ENCODE measurements at places on chromosomes 6 and 20.

GRCh38 chr6:84508981-84509380 lies 255.4 kb downstream of the TBX18 start:
- no peak for DNase-seq

GRCh38 chr6:128725271-128726233 lies 157.4 kb upstream of the LAMA2 start:
- no peak for DNase-seq

DNA sequence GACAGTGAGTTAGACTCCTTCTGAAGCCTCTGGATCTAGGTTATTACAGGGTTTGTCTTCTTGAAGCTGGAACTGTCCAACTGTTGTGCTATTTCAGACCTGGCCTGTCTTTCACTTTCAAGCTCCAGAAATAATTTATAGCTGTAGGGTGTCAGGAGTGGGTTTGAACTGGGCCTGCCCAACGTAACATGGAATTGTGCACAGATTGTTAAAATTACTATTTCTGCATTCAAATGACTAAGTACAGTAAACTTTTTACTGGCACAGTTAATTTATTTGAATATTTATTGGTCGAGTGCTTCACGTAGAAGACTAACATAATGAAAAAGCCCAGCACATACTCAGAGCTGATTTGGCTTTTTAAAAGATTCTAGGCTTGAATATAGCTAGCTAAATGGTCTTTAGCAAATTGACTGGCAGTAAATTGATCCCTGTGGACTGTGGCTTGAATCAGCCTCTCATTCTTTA lies 74.3 kb downstream of the ARID1B start:
- no peak for DNase-seq

GRCh38 chr20:63772781-63773518 lies 33.4 kb downstream of the SLC2A4RG start:
- no peak for DNase-seq

GRCh38 chr20:44850272-44850671 lies 35.2 kb upstream of the YWHAB start:
- no peak for DNase-seq

- DNase-seq, result no peak
These were observed 15.7 kb downstream of the DCBLD1 start for GRCh38 chr6:117498159-117498558.

DNA sequence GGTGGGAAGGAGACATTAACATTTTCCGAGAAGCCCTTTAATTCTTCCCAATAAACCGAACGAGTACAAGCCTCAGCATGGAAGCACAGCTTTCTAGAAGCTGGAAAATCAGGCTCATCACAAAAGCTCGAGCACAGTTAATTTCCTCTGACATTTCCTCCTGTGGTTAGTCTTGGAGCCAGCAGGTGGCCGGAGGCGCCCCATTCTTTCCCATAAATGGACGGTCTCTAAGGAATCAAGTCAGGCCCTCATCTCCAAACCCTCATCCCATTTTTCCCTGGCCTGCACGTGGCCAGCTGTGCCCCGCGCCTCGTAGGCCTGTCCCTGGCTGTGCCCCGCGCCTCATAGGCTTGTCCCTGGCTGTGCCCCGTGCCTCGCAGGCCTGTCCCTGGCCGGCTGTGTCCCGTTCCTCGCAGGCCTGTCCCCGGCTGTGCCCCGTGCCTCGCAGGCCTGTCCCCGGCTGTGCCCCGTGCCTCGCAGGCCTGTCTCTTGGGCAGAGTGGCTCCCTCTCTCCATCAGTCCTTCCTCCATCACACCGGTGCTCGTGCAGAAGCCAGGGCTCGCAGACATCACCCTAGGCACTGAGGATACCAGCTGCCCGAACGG lies 19.7 kb upstream of the NTSR1 start:
- no peak for DNase-seq

DNA sequence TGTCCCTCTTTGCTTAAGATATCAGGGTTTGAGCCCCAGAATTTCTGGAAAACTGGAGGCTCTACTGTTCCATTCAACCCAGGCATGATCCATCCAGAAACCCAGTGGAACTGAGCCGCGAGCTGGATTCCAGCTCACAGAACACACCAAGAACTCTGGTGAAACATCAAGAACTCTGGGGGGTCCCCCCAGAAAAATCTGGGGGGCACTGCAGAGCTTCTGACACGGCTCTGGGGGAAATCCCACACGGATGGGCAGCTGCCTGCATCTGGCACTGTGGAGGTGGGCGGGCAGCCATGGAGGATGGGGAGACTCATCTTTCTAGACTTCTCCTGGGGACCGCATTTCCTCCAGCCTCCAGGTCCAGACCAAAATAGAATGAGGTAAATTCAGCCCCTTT lies 51.0 kb downstream of the BMP7 start:
- DNase-seq, result no peak

- peak; percentile 31 for DNase-seq
These were observed 16.1 kb upstream of the ZNF292 start for GRCh38 chr6:87139236-87139635.

- no peak for DNase-seq
These were observed 819 bp upstream of the IMPG1 start for GRCh38 chr6:76073281-76073680.

GRCh38 chr6:150091476-150091875 lies 22.6 kb upstream of the ULBP3 start:
- DNase-seq, result no peak

- no peak for DNase-seq
These were observed 15.9 kb upstream of the PCK1 start for GRCh38 chr20:57544838-57545564.

DNA sequence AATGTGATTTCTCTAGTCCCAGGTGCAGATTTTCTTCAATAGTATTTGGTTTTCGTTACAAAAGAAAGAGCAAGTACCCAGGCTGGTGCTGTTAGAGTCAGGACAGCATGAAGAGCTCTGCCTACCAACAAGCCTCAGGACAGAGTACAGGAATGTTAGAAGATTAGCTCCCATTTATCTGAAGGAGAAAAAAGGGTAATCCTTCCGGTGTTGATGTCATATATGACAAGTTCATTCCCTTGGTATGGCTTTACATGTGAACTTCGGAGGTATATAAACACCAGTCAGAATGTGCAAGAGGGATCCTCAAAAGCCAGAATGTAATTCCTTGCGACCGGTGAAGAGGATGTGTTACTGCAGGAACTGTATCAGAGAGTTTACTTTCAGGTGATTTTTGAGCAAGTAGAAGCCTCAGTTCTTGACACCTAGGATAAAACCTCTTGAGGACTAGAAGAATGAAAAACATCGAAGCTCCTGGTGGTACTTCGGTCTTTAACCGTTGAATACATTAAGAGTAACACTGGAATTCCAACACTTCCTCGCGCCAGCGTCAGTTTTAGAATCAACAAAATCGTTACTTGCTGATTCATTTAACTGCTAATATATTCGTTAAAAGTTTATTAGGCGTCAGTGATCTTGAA lies 194.2 kb upstream of the ZNF184 start:
- no peak for DNase-seq

- no peak for DNase-seq
These were observed 18.5 kb downstream of the RBCK1 start for GRCh38 chr20:426566-426965.

DNA sequence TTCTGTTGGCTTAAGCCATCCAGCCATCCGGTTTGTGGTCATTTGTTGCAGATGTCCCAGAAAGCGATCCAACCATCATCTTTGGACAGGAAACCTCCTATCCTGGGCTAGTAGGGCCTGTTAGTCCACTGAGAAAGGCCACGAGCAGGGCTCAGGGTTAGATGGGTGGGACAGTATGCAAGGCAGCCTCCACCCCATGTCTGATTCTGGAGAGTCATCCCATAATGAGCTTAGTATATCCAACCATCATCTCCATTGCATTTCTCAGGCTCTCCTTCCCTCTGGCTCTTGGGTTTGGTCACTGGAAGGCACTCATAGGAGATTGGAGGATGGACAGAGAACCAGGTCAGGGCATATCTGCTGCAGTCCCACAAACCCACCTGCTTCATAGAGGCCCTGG lies 117.8 kb downstream of the LRFN2 start:
- no peak for DNase-seq

DNA sequence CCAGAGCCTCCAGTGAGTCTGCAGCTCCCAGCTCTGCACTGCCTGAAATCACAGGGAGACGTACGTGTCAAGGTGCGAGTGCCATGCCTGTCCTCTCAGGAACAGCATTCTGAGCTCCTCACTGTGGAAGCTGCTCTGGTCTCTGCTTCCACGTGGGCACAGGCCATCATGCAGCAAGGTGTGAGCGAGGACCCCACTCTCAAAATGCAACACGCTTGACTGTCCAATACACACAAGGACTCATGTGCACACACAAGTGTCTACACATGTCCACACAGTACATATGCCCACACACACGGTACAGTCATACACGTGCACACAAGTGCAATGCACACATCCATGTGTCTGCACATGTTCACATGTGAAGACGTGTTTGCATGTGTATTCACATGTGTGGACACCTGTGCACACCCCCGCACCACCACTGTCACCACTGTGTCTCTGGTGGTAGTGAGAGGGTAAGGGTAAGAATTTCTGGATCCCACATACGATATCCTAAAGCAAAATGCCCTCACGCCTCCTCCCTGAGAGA lies 260.5 kb downstream of the DLL1 start:
- DNase-seq, result no peak

- no peak for DNase-seq
These were observed 918.4 kb upstream of the MANEA start for GRCh38 chr6:94658929-94659328.

- DNase-seq, result peak; percentile 11
These were observed 61.5 kb upstream of the HDDC2 start for GRCh38 chr6:125363039-125363823.

- no peak for DNase-seq
These were observed 193.5 kb downstream of the UNC5CL start for GRCh38 chr6:40845553-40845952.

- DNase-seq, result no peak
These were observed 20.1 kb upstream of the RNGTT start for GRCh38 chr6:88983532-88983931.

DNA sequence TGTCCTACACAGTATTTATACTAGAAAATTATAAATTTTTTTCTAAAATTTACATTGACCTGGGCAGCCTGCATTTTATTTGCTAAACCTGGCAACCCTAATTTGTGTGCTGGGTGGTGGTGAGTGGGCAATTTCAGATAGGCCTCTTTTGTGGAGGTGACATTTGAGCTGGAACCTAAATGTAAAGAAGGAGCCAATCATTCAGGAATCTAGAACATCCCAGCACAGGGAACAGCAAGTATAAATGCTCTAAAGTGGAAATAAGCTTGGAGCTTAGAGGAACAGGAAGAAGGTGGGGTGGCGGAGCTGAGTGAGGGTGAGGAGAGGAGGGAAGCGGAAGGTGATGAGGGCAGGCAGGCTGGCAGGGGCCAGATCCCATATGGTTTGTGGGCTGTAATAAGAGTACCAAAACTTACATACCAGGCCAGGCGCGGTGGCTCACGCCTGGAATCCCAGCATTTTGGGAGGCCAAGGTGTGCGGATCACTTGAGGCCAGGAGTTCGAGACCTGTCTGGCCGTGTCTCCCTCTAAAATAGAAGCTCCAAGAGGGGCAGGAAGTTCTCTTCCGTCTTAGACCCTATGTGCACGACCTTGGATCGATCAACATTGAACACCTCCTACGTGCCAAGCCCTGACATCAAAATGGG lies 549 bp upstream of the CSE1L start:
- no peak for DNase-seq

- DNase-seq, result no peak
These were observed 21.2 kb downstream of the CCN2 start for GRCh38 chr6:131929976-131930375.

DNA sequence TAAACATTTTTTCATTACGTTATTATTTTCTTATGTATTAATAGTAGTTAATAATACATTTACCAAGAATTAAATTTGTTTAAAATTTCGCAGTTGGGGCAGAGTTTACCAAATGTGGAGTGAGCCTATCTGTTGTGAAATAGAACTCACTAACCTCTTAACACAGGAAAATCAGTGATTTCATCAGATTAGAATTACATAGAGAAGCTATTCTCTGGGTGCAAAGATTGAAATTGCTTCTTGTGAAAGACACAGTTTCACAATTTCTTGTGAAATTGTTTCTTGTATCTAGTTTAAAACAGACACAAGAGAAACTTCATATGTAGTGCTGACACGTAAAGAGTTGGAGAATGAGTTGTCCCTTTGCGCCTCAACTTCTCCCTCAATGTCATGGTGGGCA lies 69.4 kb upstream of the PRL start:
- no peak for DNase-seq

DNA sequence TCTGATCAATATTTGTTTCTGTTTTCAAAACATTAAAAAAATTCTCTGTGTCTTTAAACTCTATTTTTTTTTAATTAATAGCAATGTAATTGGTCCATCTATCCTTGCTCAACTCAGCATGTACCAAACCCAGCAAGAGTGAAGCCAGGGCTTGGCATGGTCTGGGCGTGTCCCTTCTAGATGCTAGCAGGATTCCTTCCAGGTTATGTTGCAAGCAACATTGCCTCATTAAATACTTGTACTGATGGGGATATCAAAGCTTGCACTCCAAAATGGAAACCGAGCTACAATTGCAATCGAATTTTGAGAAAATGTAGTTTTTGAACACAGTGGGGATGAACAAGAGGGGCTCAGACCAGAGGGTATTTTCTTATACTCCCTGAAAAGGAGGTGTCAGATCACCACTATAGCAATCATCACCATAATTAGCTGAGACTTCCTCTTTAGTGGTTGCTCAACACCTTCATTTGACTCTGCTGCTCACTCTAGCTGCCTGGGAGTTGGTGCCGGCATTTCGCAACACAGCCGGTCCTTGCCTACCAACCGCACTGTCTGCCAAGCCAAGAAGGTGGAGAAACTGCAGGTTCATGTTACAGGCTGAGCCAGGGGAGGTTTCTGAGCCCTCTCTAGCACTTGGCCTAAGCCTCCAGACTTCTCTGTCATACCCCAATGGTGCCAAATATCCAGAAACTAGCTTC lies 67.8 kb upstream of the RALGAPA2 start:
- DNase-seq, result no peak

- no peak for DNase-seq
These were observed 373.7 kb downstream of the DOK5 start for GRCh38 chr20:54848984-54849538.

DNA sequence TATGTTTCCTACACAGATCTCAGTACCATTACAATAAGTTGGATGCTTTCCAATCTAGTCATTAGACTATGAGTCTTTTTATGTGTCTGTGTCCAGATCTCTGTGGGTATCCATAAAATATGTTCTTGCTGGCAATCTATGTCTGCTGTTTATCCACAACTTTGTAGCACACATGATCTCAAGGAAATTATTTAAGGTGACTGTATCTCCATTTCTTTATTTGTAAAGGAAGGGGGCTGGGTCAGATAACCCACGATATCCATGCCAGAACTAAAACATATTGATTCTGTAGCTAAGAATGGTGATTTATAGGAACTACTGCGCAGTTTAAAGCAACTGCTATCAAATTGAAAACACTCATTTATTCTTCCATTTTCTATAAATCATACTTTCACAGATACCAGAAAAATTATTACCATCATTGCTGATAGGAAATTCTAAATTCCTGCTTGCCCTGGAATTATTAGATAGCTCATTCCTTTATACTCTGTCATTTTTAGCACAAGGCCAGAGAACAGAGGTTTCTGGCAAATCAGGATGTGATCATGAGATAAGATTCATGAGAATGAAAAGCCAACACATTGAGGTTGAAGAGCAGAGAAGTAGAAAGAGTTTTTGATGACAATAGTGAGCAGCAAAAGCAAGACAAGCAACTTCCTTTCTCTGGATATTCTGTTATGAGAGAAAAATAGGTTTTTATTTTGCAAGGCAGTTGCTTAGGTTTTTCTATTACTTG lies 851.4 kb upstream of the CITED2 start:
- no peak for DNase-seq

GRCh38 chr20:38489181-38489580 lies 16.5 kb downstream of the RALGAPB start:
- DNase-seq, result no peak

GRCh38 chr6:45806172-45806571 lies 209.5 kb downstream of the CLIC5 start:
- no peak for DNase-seq

- no peak for DNase-seq
These were observed 109.6 kb upstream of the BACH2 start for GRCh38 chr6:90406142-90406794.
